ENCODE measurements at places on chromosomes 13 and 19.

GRCh38 chr19:13097463-13098258 lies 5.0 kb downstream of the LYL1 start:
- DNase-seq, result no peak

GRCh38 chr19:53942001-53942786 lies 20.5 kb upstream of the CACNG8 start:
- DNase-seq, result no peak

GRCh38 chr19:50607874-50608785 lies 31.6 kb downstream of the SYT3 start:
- no peak for DNase-seq

DNA sequence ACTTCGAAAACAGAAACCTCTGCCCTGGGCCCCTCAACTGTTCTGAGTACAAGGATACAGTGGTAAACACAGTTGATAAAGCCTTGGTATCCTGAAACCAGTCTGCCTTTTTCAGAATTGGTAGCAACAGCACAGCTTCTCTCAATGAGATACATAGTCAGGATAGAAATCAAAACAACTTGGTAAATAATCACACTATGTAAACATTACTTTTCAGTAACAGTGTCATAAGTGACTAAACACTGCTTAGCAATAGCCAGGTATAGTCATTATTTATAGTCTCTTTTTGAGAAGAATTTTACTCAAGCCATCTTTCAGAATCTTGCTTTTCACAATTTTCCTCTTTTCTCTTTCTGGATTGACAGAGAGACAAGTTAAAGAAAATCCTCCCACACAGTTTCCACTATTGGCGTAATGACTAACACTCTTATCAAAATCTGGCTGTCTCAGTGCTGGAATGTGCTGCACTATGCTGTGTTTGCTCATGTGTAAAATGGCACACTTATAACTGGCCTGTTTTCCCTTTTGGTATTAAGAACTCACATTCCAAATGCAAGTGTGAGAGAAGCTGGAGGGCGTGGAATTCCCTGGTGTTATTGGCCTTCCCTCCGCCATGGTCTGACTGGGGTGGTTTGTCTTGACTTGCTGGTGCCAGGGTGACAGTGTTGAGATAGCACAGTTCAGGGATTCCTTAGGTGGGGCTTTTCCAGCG lies 368.8 kb downstream of the TDRD3 start:
- DNase-seq, result no peak

DNA sequence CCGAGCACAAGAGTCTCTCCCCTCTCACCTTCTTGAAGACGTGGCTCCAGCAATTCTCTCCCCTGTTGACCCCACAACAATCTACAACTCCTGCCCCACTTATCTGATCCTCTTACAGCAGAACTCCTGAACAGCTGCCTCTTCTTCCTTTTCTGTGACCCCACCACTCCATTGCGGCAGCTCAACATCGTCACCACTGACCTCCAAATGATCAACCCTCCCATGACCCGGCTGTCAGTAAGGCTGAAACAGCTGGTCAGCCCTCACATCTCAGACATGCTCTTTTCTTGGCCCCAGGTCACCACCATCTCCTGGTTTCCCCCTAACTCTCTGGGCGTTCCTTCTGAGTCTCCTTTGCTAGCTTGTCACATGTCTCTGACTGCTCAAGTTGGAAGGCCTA lies 1.8 kb downstream of the EXOSC5 start:
- DNase-seq, result no peak

- DNase-seq, result no peak
Measured at GRCh38 chr13:29543230-29544215, 52.0 kb downstream of the SLC7A1 start.

- no peak for DNase-seq
Measured at GRCh38 chr13:73782450-73783449, 351.5 kb downstream of the KLF12 start.

DNA sequence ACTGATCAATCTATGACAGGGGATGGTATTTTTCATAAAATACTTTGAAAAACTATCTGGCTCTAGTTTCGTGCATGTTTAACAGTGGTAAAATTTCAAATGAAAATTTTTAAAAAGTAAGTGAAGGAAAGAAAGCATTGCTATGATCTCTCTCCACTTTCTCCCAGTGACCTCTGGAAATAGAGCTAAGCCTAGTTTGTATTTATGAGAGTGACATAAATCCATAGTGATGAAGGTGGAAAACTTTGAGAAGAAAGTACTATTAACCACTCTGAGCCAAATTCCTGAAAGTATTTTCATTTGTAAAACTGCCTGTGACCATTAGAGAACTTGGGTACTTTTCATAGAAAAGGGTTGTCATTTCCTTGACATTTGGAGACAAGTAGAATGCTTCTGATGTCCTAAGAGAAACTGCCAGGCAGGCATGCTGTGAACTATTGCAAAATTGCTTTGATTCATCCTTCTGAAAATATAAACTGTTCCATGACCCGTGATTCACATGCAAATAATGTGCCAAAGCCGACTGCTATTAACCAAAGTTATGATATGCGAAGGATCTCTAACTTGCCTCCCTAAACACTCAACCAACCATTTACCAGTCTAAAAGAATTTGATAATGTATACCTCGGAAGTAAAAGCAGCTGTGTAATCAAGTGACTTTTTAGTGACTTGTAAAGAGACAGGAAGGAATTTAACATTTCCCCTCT lies 133.2 kb downstream of the VWA8 start:
- DNase-seq, result no peak

- DNase-seq, result no peak
Measured at GRCh38 chr19:18481505-18482222, 40.2 kb downstream of the ELL start.

DNA sequence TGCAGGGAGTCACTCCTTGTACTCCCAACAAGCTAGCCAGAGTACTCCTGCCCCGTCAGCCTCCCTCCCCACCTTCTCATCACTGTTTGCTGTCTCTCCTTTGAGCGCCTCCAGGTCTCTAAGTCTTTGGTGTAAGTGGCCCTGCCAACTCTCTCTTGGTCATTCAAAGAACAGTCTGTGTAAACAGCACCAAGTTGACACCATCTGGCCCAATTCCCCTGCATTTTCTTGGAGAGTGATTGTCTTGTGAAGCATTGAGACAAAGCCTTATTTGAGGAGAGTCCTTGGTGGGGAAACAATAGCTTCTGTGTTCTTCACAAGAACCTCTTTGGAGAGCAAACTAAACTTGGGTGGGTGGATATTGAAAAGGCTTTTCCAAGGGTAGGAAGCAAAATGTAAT lies 114.6 kb upstream of the RNF113B start:
- no peak for DNase-seq

DNA sequence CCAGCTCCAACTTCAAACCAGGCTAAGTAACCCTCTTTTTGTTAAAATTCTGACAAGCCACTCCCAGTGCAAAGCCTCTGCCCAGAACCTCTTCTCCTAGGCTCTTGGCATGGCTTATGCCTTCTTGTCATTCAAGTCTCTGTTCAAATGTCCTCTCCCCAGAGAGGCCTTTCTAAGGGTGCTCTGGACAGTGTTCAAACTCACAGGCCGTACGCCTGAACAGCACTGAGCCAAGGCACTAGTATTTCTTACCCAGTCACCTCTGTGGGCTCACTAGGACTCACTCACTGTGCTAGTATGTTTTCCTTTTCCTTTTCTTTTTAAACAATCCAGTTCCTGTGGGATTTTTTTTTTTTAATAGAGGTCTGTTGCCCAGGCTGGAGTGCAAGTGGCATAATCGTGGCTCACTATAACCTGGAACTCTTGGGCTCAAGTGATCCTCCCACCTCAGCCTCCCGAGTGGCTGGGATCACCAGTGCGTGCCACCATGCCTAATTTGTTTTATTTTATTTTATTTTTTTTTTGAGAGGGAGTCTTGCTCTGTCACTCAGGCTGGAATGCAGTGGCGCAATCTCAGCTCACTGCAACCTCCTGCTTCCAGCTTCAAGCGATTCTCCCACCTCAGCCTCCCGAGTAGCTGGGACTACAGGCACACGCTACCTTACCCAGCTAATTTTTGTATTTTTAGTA lies 2.3 kb upstream of the ASF1B start:
- no peak for DNase-seq

GRCh38 chr19:18262144-18262543 lies 12.1 kb downstream of the IQCN start:
- no peak for DNase-seq

- no peak for DNase-seq
Measured at GRCh38 chr19:11063434-11063833, 25.8 kb upstream of the LDLR start.

DNA sequence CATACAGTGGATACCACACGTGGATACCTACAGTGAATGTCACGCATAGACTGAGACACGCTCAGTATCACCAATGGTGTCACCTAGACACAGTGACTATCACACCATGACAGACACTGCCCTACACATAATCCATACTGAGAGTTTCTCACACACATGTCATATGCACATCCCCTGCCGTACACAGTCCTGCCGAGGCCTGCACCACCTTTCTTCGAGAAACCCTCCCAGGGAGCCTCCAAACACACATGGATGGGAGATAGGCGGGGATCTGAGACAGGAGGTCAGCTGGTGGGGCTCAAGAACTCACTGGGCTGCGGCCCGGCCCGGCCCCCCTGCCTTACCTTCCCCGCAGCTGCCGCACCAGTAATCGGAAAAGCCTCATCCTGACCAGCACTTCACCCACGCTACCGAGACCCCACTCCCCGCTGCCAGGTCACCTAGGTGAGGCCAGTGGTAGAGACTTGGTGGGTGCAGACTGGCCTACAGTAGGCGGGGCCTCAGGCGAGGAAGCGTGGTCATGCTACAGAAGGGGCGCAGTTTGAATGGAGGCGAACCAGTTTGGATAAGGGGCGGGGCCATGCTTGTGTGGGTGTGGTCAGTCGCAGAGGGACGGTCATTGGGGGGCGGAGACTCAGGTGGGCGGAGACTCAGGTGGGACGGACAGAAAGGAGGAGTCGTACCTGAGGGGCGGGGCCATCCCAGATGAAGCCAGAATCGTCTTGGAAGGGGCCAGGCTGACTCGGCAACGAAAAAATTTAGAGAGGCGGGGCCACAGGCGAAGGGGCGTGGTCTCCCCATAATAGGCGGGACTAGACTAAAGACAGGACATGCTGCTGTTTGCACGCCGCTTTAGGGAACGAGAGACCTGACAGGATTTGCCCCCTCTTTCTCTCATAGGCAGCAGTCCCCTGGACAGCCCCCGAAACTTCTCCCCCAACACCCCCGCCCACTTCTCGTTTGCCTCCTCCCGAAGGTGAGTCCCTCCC lies 2.1 kb downstream of the MAST1 start:
- DNase-seq, result peak; percentile 67

GRCh38 chr13:33452873-33453517 lies 167.4 kb upstream of the STARD13 start:
- DNase-seq, result no peak

DNA sequence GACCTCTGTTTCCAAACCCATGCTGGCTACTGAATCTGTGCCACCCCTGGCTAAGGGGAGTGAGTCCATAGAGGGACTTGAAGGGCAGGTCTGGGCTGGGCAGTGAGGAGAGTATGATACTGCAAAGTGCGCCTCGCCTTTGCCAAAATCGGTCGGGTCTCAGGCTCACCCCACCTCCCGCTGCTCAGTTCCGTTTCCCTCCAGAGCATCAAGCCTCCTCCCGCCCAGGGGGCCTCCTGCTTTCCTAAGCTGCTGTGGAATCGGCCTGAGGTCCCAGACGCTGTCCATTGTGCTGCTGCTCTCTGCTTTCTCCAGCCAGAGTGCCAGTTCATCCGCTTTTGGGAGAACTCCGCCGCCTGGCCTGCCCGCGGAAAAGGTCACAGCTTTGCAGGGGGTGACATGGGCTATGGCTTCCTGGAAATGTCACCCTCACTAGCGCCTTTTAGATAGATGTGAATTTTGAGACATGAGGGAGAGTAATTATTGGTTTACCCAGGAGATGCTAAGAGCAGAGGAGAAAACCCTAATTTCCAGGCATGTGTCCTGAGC lies 1418.4 kb downstream of the UQCRFS1 start:
- DNase-seq, result no peak

GRCh38 chr13:79590394-79590676 lies 109.4 kb downstream of the NDFIP2 start:
- no peak for DNase-seq

DNA sequence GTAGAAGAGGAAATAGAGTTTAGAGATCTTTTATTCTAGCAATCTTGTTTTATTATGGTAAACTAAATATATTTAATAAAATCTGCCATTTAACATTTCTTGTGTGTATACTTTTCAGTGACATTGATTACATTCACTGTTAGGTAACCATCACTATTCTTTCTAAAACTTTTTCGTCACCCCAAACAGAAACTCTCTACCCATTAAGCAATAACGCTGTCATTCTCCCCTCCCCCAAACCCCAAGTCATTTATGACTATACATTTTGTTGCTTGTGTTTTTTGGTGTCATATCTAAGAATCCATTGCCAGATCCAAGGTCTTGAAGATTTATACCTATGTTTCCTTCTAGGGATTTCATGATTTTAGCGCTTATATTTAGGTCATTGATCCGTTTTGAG lies 10.6 kb downstream of the URI1 start:
- DNase-seq, result no peak

DNA sequence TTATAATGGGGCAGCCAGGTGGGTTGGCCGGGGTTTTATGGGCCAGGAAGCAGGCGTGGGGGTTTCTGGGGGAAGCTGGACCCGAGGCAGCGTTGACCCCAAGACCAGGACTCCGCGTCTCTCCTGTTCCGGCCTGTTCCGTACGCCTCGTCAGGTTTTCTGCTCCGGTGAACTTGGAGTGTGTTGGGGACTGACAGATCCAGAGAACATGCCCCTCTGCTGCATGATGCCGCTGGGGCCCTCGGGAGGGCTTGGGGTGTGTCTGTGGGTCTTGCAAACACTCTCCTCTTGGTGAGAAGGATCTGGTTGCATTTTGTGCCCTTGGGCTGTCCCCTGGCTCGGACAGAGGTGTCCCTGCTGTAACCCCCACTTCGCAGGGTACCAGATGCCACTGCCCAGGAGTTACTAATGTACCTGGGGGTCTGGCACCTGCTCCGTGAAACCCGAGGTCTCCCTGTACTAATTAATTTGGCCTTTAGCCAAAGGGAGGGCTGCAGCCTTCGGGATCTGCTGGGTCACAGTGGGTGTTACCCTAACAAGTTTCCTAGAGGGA lies 15.6 kb downstream of the KDM4B start:
- no peak for DNase-seq
